Nasal cavity respiratory epithelium epithelial cell of viscerocranial mucosa (primary cell): ENCODE measurements at places on chromosomes 13 and 19. TPM values are rescaled to one million over a fixed set of nuclear protein-coding genes. Genes with fewer than 3 reads are reported as not detected.

ARL11 gene
- under 0.01 TPM in 1 of 2 replicates, not detected in the other for total RNA-seq

SNRPD2 gene
- 164 and 255 TPM in 2 replicates for total RNA-seq

SKA3 gene
- 1.7 and 2.7 TPM in 2 replicates for total RNA-seq

GARIN5A gene
- total RNA-seq = 0.68 and 1.4 TPM in 2 replicates

ATXN8OS gene
- not detected in 2 replicates for total RNA-seq
